ENCODE measurements at places on chromosomes 12 and 14.

DNA sequence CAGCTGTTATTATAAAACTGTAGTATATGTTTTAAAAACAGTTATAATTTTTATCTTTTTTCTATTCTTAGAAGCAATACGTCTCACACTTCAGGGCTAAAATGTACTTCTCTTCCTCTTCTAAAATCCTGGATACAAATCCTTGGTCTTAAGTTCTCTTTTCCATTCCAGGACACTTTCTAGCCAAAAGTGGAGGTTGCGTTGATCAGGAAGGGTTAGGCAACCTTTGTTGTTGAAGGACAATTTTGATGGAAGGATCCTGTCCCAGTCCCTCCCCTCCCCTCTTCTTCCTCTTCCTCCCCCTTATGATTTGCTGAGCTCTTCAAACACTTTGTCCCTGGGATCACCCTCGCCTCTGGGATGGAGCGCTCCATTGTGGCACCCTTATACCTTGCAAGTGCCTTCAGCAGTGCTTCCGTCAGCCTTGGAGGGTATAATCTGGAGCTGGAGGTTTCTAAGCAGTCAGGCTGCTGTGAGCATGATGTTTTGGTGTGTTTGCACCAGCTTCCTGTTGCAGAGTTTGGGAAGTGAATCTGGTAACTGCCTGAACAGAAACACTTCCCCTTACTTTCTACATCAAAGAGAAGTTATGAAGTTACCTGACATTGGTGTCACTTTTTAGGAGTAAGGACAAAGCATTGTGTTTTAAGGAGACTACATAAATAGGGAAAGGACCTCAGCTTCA lies 87.4 kb upstream of the SLC38A2 start:
- DNase-seq: no peak

DNA sequence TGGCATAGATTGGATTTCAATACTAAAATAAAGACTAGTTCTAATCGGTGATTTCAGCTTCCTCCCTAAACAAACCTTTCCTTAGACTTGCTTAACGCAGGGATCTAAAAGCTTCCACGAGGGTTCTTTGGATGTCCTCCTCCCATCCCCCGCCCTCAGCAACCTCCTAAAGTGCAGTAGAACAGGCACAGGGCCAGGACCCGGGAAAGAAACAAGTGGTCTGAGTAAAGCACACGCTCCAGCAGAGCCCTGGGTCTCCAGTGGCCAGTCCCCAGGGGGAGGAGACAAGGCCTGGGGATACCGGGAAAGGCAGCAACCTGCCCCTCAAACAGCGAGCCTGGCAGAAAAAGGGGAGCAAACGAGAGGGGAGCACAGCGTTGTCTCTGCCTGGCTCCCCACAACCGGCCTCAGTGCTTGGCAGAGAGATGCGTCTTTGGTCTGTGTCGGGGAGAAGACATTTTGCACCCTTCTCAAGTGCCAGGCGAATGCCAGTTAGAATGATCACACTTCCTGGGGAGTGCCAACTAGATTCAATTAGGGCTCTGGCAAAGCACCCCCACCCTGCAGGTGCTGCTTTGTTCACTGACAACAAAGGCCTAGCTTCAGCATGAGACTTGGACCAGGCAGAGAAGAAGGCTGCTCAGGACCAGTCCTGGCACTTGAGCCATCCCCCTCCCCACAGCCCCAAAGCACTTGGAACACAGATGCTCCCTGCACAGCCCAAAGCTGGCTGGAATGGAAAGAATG lies 17.1 kb upstream of the SLC6A12 start:
- DNase-seq: peak; percentile 42

DNA sequence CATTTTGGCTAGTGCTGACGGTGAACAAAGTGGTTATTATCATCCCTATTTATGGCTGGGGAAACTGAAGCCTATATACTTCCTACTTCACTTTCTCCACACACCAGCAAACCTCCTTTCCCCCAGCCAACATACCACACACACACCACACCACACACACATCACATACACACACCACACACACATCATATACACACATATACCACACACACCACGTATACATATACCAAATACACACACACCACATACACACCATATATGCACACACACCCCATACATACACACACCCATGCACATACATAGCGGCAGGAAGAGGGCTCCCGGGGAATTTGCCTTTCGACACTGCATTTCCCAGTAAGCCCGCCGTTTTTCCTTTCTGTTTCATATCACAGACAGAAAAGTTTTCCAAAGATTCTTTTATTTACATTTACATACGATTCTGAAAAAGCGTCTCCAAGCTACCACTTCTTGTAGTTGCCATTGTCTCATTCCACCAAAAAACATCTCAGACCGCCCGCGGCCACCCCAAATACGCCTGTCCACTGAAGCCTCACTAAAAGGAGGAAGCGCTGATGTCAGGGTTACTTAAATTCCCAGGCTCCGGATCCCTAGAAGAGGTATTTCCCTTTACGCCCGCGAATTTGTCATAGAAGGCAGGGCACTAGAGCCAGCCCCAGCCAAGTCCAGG lies 823 bp upstream of the RAB5B start:
- no peak for DNase-seq

- DNase-seq: no peak
These were observed 23.7 kb downstream of the CDC42BPB start for GRCh38 chr14:103033681-103034096.

GRCh38 chr12:123064885-123065619 lies 84.6 kb downstream of the ARL6IP4 start:
- DNase-seq: no peak

DNA sequence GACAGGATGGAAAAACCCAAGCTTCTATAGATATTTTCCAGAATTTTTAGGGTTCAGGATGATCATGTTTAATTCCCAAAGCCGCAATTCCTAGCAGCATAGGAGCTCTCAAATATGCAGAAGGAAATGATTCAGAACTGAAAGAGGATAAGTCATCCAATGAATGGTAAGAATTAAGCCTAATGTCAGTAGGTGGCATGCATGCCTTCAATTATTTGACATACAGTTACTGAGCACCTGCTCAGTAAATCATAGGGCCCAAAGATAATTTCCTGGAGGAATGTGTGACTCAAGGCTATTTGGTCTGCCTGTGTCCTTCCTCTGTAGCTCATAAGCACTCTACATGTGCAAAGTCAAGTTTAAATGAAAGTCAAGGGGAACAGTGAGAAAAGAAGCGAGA lies 116.8 kb upstream of the SLC38A4 start:
- no peak for DNase-seq

DNA sequence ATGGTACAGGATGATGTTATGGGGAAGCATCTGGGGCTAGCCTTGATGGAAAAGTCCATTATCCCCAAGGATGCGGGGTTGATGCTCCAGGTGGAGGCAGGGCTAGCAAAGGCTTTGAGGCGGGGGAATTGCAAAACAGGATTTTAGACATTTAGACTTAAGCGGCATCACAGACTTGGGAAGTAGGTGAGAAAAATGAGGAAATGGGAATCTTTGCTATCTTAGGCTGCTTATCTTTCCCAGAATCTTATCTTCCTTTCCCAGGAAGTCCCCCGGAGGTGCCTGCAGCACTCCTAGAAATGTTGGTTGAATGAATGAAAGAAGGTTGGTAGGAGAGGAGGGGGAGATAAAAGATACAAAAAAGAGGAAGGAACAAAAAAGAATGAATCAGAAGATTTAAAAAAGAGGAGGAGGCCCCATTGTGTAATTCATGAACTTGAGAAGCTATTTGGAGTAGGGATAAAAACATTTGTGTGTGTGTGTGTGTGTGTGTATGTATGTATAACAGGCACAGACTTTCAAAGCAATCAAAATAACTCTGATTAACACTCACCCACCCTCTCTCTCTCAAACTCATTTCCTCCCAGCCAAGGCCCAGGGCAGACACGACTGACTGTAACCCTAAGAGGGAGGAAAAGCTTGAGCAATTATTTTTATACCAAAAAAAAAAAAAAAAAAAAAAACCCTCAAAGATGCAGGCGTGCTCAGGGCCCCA lies 62.5 kb upstream of the TBX3 start:
- no peak for DNase-seq

GRCh38 chr14:58072288-58073071 lies 79.5 kb downstream of the ARMH4 start:
- DNase-seq: peak; percentile 47

GRCh38 chr12:131035245-131035681 lies 81.6 kb downstream of the ADGRD1 start:
- DNase-seq: no peak

- no peak for DNase-seq
These were observed 895 bp downstream of the SLC7A8 start for GRCh38 chr14:23182372-23183157.

GRCh38 chr12:124479680-124480468 lies 87.5 kb downstream of the NCOR2 start:
- DNase-seq: no peak

- no peak for DNase-seq
These were observed 489.1 kb upstream of the SYT1 start for GRCh38 chr12:78375461-78375860.

DNA sequence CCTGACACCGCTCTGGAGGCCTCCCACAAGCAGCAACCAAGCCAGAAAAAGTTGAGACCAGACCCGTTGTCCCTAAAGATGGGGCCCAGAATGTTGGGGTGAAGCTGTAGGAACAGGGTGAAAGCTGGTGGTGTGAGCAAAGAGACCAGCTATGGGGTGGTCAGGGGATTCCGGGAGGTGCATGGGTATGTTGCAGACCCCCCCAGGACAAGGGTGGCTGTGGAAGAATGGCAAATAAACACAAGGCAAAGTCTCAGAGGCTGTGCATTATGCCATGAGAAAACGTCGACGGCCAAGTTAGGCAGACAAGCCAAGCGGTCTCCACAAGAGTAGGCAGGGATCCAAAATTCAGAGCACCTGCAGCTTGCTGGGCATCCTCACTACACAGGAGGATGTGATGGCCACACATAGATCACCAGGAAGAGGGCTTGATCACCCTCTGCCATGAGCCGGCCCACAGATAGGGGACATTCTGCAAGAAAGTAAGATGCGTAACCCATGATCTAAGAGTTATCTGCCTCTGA lies 58.8 kb upstream of the KCNA1 start:
- no peak for DNase-seq

GRCh38 chr14:67567654-67568053 lies 32.4 kb downstream of the PIGH start:
- no peak for DNase-seq

DNA sequence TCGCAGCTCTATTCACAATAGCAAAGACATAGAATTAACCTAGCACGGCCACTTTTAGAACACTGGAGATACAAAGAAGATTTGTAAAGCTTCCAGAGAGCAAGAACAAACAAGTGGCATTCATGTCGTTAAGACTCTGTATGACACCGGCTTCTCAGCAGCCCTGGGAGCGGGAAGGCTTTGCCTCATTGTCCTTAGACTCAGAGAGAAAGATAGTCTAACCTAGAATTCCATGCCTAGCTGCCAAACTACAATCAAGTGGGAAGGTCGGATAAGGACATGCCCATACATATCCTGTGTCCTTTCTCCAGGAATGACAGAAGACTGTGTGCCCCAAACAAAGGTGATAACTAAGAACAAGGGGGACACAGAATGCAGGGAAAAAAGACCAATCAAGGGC lies 1038.3 kb downstream of the BCL11B start:
- no peak for DNase-seq

DNA sequence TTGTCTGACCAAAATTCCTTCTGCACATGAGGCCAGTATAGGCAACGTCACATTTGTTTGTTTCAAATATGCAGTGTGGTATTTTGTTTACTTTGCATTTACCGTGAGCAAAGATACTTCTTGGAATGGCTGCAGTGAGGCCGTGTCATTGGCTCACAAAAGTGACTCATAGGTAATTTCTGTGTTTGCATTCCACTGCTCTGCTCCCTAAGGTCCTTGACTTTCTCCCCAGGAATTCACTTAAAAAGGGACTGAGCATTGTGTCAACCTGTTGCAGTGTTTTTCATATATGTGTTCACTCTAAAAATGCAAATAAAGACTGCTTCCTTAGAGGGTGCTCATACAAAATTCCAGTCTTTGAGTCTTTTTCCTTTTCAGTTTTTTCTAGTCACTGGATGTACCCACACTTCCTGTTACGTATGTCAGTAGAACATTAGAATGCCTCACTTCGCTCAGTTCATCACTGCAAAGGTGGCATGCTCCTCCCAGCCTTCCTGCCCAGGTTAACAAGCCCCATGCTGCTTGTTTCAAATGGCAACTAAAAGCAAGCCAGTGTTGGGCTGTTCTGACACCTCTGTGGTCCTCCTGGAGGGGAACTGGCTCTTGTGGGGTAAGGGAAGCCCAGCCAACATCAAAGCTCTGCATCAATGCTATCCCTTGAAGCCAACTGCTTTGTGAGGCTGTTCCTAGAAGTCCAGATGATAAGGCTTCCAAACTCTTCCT lies 9.1 kb downstream of the C12orf76 start:
- no peak for DNase-seq

GRCh38 chr14:77154421-77154820 lies 12.8 kb upstream of the ZDHHC22 start:
- DNase-seq: no peak

GRCh38 chr14:19873178-19873577 lies 1.8 kb upstream of the OR4K2 start:
- no peak for DNase-seq

DNA sequence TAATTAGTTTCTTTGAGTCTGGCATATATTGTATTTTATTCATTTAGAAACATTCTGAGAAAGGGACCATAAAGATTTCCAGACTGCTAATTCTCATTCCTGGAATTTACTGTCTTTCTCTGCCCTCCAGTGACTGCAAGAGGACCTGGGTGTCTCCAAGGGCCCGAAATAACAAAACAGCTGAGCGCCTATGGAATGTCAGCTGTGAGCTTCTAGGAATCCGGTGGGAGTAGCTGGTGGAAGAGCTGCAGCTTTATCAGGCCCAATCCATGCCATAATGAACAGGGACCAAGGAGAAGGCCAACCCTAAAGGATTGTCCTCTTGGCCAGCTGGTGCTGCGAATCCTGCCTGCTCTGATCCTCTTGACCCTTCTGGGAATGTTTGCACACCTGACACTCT lies 31.9 kb downstream of the RDH12 start:
- DNase-seq: no peak

GRCh38 chr14:90560991-90561390 lies 164.2 kb downstream of the CALM1 start:
- no peak for DNase-seq

DNA sequence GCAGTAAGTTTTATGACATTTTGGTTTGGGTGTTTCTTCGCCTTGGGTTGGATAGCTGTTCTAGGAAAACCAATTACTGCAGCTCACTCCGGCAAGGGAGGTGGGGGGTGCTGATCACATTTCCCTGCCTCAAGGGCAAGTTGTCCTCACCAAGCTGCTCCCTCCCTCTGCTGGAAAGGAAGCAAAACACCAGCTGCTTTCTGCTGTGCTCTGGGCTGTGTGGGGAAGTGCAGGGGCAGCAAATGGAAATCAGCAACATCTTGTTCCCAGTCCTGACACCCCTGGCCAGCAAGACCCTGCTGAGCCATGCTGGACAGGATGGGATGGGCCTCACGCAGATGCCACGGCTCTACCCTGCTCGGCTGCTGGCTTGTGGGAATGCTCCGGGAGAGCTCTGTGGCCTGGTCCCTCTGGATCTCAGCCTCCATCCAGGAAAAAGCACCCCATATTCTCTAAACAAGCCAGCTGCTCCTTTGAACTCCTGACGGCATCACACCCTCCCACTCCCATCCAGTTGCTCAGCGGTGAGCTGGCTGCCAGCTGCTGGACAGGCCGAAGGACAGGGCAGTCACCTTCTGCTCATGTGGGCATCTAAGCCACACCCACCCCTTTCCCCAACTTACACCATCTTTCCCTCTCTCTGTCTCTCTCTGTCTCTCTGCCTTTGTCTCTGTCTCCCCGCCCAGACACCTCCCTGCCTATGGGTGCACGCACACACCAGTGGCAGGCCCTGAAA lies 52.4 kb upstream of the EIF5 start:
- DNase-seq: peak; percentile 56

All from left lobe of liver (tissue), 2 donors.